ENCODE measurements at places on chromosomes 2 and 18.

- no peak for DNase-seq
Measured at GRCh38 chr2:108920686-108921085, 68.3 kb downstream of the EDAR start.

DNA sequence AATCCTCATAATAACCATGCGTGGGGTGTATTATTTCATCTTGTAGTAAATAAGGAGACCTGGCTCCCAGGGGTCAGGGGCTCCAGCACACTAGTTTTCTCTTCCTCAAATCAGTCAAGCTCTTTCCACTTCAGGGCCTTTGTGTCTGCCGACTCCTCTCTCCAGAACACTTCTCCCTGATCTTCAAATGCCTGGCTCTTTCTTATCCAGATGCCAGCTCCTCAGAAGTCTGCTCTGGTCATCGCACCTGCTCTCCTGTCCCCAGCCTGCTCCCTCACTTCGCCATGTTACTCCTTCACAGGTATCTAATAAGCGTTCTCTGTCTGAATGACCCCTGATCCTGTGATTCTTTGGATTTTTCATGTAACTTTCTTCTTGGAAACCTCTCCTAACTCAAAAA, 62.0 kb downstream of the GYPC start:
- DNase-seq, result no peak

GRCh38 chr18:76545433-76546087, 50.5 kb upstream of the ZNF516 start:
- DNase-seq, result no peak

- DNase-seq, result no peak
Measured at GRCh38 chr2:29235411-29235810, 120.2 kb downstream of the CLIP4 start.

DNA sequence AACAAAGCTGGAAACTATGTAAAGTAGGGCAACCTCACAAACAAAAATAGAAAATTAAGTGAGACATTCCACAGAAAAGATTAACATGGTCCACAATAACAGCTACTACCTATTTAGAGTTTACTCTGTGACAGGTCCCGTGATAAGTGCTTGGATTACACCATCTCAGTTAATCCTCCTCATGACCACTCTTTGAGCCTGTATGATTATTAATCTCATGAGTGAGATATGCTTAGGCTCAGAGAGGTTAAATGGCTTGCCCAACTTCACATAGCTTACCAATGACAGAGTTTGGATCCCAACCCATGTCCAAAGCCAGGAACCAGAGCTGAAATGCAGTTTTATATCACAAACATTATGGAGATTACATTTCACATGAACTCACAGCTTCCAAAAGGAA, 37.3 kb upstream of the KLF7 start:
- DNase-seq, result no peak

GRCh38 chr2:163528640-163529217, 207.1 kb downstream of the FIGN start:
- no peak for DNase-seq

DNA sequence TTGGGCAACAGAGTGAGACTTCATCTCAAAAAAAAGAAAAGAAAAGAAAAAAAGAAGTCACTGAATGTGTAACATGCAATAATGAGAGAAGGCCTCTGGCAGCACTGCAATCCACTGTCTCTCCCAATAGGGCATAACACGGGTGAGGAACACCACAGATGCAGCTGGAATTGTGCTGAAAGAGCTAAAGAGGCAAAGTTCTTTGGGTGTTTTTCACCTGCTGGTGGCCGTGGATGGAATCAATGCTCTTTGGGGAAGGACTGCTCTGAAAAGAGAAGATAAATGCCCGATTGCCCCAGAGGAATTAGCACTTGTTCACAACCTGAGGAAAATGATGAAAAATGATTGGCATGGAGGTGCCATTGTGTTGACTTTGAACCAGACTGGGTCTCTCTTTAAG, 31.0 kb upstream of the CYBRD1 start:
- no peak for DNase-seq

DNA sequence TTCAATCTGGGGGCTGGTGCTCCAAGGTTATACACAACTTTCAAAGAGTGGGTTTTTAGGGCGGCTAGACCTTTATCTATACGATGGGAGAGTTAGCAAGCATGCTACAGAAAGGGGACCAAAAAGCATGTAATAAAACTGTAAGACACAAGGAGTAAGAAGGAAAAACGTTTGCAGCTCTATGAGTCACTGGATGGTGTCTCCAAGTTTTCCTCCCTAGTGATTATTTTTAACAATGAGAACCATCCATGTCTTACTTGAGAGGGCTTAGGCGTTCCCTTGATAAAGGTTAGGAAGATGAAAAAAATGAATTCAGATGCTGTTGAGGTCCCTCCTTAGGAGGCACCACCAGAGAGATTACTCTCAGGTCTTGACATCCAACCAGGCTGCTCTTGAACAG, 75.9 kb downstream of the HRH4 start:
- no peak for DNase-seq

GRCh38 chr2:204473224-204473623, 72.1 kb upstream of the PARD3B start:
- DNase-seq, result no peak

DNA sequence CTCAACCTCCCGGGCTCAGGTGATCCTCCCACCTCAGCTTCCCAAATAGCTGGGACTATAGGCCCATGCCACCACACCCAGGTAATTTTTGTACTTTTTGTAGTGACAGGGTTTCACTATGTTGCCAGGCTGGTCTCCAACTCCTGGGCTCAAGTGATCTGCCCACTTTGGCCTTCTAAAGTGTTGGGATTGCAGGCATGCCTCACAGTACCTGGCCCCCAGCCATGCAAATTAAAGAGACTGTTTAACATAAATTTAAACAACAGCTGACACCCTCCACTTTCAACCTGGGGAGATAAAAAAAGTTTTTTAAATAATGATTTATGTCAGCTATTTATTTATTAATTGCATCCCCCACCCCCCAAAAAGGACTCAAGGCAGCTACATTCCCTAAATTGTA, 234.7 kb downstream of the CCDC178 start:
- DNase-seq, result no peak

All from activated CD4-positive, CD25-positive, alpha-beta regulatory T cell (primary cell).